ENCODE measurements at places on chromosomes 4 and X.

DNA sequence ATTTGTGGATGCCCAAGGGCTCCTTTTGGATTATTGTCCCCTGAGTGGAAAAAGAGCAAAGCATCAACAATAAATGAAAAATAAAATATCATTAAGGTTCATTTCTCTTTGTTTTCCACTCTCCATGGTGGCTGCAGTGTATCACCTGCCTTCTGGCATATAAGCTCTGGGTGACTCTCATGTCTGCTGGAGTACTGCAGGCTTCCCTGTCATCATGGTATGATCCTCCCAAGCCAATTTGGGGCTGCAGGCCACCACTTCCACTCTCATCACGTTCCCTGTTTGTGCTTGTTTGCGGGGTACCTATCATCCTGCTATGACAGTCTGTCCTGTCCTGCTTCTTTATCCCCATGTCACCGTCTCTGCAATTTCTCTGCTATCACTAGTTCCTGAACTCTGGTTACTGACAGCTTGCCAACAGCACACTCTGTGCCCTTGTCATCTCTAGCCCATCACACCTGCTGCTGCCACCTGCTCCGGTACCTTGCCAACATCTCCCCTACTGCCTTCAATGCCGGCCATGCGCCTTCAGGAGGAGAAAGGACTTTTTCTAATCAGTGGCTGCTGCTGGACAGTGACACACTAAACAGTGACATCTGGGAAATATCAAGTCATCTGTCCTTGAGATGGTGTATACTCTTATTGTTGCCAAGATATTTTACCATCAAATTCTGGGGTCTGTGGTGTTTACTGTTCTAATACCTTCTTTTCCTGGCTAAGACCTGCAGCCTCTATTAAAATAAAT lies 23.0 kb upstream of the FGF5 start:
- no peak for DNase-seq

- DNase-seq = no peak
These were observed 26.1 kb downstream of the RAP1GDS1 start for GRCh38 chr4:98287328-98287727.

- no peak for DNase-seq
These were observed 9.2 kb downstream of the RFC1 start for GRCh38 chr4:39357002-39357401.

GRCh38 chrX:17656035-17656418 lies 81.3 kb upstream of the SCML1 start:
- peak; percentile 9 for DNase-seq

GRCh38 chr4:1208266-1208961 lies 36.0 kb upstream of the SPON2 start:
- DNase-seq = peak; percentile 4

GRCh38 chr4:66032571-66032970 lies 362.3 kb upstream of the EPHA5 start:
- no peak for DNase-seq

DNA sequence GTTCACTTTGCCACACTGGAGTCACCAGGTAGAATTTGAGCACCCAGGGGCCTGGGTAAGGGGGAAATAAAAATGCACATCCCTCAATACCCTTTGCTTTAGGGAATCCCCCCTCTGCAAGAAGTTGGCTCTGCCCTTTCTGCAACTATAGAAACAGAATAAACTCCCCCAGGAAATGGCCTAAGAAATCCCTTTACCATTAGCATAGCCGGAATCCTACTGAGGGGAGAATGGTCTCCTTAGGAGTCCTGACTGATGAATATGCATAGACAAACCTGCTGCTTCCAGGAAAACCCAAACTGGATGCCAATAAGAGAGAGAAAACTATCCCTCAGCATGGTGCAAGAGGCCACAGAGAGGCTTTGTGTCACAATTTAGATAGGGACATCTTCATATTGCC lies 11.0 kb downstream of the EFHC2 start:
- no peak for DNase-seq

DNA sequence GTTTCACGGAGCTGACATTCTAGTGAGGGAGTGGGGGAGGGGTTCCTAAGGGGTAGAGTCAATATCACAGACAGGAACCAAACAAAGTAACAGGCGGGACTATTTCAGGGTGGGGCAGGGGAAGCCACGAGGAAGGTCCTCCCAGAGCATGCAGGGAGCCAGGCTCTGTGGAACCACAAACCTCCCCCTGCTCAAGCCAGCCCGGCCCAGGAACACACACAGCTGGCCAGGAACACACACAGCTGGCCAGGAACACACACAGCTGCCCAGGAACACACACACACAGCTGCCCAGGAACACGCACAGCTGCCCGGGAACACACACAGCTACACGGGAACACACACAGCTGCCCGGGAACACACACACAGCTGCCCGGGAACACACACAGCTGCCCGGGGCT lies 24.8 kb downstream of the EVC2 start:
- DNase-seq = no peak

DNA sequence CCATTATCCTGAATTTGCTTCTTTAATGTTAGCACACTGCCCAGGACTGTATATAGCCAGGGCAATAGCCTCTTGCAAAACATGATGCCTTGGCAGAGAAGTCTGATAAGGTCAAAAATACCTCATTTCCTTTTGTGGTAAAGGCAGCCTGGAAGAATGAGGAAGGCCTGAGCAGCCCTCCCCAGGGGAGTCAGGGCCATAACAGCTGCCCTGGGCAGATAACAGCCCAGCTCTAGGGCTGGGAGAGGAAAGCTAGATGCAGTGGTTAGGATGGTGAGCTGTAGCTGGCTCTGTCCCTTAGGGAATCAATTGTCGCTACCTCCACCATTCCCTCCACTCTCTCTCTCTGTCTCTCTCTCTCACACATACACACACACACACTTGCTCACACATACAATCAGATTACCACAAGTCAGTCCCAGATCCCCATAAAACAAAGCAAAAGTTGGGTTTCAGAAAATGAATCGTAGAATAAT lies 29.2 kb downstream of the EFHC2 start:
- DNase-seq = no peak

DNA sequence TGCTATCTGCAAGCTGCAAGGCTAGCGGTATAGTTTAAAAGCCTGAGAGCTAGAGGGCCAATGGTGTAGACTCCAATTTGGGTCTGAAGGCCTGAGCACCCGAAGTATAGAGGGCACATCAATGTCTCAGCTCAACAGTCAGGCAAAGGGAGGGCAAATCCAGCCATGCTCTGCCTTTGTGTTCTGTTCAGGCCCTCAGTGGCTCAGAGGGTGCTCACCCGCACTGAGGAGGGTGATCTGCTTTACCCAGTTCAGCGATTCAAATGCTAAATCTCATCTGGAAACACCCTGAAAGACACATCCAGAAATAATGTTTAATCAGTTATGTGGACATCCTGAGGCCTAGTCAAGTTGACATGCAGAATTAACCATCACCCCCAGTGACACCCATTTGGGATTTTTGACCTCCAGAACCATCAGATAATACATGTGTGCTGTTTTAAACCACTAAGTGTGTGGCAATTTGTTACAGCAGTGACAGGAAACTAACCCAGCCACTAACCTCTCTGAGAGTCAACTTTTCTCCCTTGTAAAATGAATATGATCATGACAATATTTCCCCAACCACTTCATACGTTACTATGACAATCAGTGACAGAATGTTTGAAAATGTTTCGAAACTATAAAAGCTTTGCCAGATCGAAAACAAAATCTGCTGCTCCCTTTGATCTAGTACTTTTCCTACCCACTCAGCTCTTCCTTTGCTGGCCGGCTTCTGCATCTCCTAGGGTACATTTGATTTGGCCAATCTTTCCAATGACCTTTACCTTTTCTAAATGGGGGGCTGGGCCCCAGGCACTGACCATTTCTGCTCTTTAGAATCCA lies 8.4 kb upstream of the TBL1X start:
- no peak for DNase-seq

DNA sequence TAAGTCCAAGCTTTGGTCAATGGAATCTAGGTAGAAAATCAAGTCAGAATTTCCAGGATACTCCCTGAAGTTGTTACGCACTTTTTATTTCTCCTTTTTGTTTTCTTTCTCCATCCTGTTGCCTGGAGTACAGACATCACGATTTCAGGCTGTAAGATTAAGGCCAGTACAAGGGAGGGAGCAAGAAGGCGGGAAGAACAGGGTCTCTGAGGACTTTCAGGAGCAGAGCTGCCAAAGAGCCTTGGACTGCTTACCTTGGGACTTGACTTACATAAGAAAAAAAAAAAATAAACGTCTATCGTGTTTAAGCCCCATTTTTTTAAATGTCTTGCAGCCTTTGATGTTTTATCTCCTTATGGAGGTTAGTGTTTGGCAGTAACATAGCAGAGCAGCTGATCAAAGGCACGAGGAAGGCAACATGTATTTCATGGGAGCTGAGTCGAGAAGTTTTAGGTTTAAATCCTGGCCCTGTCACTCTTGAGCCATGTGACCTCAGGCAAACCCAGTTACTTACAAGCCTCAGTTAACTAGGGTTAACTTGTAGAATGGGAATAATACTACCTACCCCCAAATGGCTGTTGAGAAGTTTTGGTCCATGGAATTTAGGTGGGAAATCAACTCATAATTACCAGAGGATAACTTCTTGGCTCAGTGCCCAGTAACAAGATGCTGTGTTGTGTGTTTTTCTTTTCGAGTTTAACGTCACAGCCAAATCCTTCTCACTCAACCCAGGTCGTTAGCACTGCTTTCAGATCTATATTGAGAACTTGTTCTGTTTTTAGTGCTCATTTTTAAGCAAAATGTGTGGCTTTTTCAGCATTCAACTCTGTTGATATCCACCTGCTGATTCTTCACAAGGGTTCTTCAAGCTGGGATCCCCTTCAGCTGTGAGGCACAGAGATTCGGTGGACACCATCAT lies 106.8 kb downstream of the CLNK start:
- no peak for DNase-seq

DNA sequence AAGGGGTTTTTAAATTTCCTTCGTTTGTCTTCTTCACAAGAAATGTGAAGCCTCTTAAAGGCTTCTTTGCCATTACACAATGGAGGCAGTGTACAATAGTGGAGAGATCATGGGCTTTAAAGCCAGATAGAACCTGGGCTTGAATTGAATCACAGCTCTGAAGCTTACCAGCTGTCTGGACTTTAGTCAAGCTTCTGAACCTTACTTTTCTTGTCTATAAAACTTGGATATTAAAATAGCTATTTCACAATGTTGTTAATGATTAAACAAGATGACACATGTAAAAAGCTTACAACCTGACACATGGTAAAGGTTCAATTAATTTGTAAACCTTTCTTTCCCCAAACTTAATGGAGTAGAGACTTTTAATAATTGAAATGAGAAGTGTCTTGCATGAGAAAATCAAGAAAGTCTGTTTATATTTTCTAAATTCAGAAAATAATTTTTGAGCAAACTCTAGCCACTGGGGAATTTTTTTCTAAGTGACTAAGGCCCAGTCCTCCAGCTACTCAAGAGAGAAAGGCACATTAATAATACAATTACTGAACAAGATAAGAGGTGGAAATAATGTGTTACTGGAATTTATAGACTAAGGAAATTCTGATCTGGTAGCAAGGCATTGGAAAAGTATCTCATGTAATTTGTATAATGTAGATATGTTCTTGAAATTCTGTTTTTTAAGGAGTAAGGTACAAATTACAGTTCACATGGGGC lies 21.7 kb upstream of the TBC1D8B start:
- DNase-seq = no peak

- DNase-seq = peak; percentile 1
These were observed 260.0 kb downstream of the PACRGL start for GRCh38 chr4:20960291-20960690.

GRCh38 chr4:24645765-24646550 lies 61.6 kb upstream of the DHX15 start:
- DNase-seq = no peak

DNA sequence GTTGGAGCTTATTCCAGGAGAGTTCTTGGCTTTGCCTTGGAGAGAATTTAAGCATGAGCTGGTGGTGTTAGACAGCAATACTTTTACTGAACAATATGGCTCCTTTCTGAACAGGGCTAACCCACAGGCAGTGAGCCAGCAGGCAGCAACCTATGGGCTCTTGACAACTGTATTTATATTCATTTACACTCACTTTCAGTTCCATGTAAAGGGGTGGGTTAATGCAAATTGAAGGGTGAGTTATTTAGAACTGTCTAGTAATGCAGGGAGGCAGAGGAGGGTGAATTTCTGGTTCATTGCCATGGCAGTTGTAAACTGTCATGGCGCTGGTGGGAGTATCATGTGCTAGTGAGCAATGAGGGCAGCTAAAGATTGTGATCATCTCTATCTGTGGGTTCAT lies 15.7 kb downstream of the FOXR2 start:
- no peak for DNase-seq

GRCh38 chrX:1244164-1245076 lies 24.2 kb upstream of the CSF2RA start:
- no peak for DNase-seq

DNA sequence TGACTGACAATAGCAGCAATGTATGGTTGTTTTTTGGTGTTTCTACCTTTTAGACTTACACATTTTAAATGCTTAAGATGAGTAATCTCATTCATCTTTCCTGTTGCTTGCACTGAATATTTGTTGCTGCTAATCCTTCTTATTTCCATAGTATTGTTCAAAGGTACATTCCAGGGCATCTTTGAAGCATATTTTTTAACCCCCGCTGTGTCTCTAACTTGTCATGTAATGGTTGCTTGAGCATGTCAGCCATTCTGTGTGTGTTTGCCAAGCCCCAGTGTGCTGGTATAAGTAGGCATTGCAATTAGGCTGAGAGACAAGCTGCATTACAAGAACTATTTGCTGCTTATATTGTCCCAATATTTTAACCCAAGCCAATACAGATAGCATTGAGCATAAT lies 87.9 kb downstream of the IL1RAPL1 start:
- DNase-seq = no peak

- DNase-seq = no peak
These were observed 15.6 kb downstream of the PGK1 start for GRCh38 chrX:78119521-78120227.

- no peak for DNase-seq
These were observed 187.1 kb upstream of the C1QTNF7 start for GRCh38 chr4:15240764-15241163.

DNA sequence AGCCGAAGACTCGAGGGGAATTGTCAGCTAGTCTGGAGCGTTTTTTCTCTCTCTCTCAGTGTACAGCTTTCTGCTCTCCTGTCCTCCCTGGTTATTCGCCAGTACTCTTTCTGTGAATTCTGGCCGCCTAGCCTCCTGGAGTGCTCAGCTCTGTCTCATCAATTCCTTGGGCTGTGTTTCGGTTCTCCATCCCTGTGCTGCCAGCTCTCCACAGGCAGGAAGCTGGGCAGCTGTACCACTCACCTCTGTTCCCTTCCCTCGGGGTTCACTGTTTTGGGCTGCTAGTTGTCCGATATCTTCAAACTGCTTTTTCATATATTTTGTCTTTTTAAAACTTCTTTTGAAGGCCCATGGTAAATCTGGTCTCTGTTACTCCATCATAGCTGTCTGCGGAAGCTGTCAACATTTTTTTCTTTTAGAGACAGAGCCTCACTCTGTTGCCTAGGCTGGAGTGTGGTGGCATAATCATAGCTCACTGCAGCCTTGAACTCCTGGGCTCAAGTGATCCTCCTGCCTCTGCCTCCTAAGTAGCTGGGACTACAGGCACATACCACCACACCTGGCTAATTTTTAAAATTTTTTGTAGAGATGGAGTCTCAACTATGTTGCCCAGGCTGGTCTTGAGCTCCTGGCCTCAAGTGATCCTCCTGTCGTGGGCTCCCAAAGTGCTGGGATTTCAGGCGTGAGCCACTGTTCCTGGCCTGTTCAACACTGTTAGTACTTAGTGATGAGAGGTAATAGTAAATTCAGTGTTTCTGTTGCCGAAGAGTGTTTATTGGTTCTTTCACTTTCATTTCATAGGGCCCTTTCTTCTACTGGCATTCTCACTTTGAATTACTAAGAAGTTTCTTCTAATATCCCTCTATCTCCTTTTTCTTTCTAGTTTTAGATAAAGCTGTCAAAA lies 18.6 kb downstream of the ZCCHC4 start:
- no peak for DNase-seq
